ENCODE measurements at places on chromosomes 1 and 21. TPM values are rescaled to one million over a fixed set of nuclear protein-coding genes. Genes with fewer than 3 reads are reported as not detected.

The ADAMTSL4 gene
- total RNA-seq, result 0.30 TPM

The HOOK1 gene
- not detected for total RNA-seq

The TFF2 gene
- total RNA-seq, result not detected

The PTPN7 gene
- total RNA-seq, result 3.2 TPM

The CFHR3 gene
- total RNA-seq, result not detected

The LIPI gene
- total RNA-seq, result not detected

The BSDC1 gene
- 46.1 TPM for total RNA-seq

The GLUL gene
- 300 TPM for total RNA-seq

The FNBP1L gene
- 47.1 TPM for total RNA-seq

The ZMYND12 gene
- total RNA-seq, result 0.32 TPM

The FMO4 gene
- total RNA-seq, result 0.97 TPM

The OBSCN gene
- total RNA-seq, result 1.1 TPM

The CD53 gene
- 0.97 TPM for total RNA-seq

The SEMA4A gene
- total RNA-seq, result 1.8 TPM

Measured in epithelial cell of umbilical artery (primary cell).